ENCODE measurements at places on chromosomes 1 and 21.
A peak's percentile ranks its signal among the peaks of the same experiment; 100 is the strongest.

DNA sequence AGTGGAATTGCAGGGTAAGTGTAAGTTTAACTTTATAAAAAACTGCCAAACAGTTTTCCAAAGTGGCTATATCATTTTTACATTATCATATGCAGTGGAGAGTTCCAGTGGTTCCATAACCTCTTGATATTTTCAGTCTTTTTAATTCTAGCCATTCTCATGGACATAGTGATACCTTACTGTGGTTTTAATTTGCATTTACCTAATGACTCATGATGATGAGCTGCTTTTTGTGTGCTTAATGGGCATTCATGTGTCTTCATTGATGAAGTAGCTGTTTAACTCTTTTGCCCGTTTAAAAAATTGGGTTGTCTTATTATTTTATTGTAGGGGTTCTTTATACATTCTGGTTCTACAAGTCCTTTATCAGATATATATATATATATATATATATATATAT, 29.4 kb downstream of the SNX27 start:
- no peak for DNase-seq

DNA sequence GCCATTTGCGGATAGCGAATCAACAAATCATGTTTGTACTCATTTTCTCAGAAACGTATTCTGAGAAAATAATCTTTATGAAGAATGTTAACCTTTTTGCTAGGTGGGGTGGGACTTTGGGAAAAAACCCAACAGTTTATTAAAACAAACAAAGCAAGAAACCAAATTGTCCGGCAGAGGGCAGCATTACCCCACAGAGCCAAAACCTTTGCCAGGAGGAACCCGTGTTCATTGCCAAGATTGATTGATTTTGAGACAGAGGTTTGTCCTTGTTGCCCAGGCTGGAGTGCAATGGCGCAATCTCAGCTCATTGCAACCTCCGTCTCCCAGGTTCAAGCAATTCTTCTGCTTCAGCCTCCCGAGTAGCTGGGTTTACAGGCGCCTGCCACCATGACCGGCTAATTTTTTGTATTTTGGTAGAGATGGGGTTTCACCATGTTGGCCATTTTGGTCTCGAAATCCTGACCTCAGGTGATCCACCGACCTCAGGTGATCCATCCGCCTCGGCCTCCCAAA, 70.8 kb upstream of the RHOU start:
- peak; percentile 89 for DNase-seq

DNA sequence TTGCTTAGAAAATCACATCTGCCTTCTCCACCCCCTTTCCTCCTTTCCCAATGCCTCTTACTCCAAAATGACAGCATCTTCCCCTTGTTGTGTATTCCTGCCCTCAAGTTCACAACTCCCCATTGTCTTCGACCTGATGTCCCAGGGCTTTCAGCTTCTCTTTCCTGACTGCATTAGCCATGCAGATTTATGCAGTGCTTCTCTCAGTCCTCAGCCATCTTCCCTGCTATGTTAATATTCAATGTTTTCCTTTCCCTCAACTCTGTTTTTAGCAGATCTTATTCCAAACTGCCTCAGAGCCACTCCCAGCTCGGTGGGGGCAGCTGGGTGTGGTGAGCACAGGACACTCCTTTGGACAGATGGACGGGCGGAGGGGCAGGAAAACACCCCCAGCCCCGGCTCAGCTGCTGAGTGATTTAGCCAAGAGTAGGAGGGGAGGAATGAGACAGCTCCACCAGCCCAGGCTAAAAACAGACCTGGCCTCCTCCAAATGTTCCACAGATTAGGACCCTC, 71.0 kb downstream of the CD2 start:
- DNase-seq: no peak

DNA sequence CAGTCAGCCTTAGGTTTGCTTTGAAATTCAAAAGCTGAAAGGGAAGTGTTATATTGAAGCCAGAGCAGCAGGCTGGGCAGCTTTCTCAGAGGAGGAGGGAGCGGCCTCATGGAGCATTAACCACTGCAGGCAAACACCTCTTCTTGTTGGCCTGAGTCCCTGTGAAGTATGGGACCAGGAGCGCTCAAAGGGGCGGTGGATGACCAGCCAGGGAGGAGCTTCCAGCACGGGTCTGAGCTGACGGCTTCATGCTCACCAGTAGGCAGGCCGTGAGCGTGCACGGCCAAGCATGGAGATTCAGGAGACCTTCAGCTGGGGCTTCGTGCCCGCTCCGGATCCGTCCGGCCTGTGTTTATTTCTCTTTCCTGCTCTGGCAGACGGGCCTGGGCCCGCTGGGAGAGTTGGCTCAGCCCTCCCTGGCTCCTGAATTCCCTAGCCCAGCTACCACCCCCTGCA, 245.2 kb downstream of the TRABD2B start:
- no peak for DNase-seq

- no peak for DNase-seq
Observed at GRCh38 chr1:93672069-93672468, 9.6 kb downstream of the BCAR3 start.
